ENCODE measurements at places on chromosomes 4 and X.
A peak's percentile ranks its signal among the peaks of the same experiment; 100 is the strongest.

GRCh38 chr4:112956484-112956896 is 93.0 kb upstream of the ANK2 start:
- no peak for DNase-seq

DNA sequence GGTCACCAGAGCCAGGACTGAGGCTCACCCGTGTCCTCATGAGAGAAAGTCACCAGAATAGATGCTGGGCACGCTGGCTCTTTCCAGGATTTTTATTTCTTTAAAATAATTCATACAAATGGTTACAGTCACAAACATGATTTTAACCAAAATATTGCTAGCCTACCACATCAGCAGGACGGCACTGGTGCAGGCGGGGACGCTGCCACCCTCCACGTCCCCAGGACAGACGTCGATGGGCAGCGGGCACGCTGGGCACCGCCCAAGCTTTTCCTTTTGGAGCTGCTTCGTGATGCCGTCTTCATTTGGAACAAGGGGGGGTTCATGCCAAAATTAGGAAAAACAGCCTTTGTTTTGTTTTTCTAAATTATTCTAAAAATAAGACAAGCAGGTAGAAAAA is 37.6 kb downstream of the CTBP1 start:
- DNase-seq: no peak

DNA sequence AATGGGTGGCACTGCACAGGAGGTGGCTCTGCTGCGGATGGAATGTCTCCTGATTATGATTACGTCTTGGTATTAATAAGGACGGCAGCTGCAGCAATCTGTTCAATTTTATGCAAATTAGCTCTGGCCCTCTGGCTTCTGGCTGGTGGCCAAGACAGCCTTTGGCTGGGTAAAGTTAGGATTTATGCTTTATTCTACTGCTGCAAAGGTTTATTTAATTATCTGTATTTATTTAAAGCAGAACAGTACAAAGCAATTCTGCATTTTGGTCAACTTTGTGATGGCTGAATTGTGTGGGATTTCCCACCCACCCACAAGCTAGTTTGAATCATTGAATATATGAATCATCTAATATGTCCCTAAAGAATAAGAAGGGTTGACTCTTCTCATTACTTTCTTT is 745.6 kb upstream of the FAM241A start:
- no peak for DNase-seq

GRCh38 chr4:168666531-168666930 is 169.7 kb downstream of the PALLD start:
- DNase-seq: no peak

- no peak for DNase-seq
These were observed 230.2 kb downstream of the CLCN4 start for GRCh38 chrX:10387011-10387410.

DNA sequence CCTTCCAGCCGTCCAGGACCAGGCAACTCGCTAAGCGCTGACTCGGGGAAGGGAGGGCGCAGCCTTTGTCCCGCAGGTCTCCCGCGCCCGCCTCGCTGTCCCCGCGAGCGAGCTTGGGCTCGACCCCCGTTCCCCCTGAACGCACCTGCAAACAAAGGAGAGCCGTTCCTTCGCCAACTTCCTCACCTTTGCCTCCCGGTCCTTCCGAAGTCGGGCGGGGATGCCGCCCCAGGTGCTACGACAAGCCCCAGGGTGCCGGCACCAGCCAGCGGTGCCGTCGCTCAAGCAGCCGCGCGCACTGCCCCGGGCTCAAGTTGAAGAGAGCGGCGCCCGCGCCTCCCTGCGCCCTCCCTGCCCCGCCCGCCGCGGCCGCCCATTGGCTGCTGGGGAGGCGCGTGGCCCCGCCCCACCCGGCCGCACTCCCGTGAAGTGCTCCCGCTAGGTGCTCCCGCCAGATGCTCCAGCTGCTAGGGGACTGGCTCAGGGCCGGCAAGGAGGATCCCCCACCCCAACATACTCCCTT is 107.1 kb downstream of the NSUN7 start:
- peak; percentile 6 for DNase-seq

- DNase-seq: no peak
These were observed 316.8 kb downstream of the NAF1 start for GRCh38 chr4:162849937-162850336.

- no peak for DNase-seq
These were observed 118.1 kb downstream of the SMIM20 start for GRCh38 chr4:26032142-26032541.

GRCh38 chrX:15816438-15816809 is 26.1 kb downstream of the ZRSR2 start:
- no peak for DNase-seq

DNA sequence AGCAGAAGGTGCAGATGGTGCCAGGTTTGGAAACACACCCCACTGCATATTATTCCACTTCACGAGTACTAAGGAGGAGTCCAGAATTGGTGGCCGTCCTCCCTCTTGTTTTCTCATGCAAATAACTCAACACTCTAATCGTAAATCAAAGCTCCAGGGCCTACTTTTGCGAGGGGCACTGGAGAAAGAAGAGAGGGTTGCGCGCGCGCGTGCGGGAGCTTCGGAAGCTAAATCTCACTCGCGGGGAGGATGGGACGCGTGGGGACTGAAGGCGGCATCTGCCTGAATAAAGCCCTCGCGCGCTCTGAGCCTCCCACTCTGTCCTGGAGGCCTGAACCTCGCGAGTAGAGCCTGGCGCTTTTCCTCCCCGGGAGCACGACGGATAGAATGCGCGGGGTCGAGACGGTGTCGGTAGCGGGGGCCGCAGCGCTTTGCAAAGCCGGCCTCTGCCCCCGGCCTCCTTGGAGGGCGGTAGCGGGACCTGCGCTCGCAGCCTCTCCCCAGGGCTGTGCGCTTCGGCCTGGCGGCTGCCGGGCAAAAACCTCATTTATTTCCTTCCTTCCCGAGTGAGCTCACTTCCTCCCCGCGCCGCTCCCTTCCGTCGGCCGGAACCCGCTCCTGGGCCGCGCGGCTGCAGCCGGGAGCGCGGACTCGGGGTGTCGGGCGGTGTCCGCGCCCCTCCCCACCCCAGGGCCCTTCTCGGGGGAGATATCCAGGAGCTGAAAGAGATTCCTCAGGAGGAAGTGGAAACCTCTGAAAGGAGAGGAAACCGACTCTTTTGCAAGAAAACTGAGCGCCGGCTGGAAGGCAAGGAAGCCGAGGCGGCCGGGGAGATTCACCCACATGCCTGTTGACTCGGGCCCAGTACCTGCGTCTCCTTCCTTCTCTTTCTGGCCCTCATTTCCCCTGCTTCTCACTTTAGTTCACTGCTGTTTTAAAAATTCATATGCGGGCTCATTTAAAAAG is 20.7 kb downstream of the HAND2 start:
- DNase-seq: no peak

DNA sequence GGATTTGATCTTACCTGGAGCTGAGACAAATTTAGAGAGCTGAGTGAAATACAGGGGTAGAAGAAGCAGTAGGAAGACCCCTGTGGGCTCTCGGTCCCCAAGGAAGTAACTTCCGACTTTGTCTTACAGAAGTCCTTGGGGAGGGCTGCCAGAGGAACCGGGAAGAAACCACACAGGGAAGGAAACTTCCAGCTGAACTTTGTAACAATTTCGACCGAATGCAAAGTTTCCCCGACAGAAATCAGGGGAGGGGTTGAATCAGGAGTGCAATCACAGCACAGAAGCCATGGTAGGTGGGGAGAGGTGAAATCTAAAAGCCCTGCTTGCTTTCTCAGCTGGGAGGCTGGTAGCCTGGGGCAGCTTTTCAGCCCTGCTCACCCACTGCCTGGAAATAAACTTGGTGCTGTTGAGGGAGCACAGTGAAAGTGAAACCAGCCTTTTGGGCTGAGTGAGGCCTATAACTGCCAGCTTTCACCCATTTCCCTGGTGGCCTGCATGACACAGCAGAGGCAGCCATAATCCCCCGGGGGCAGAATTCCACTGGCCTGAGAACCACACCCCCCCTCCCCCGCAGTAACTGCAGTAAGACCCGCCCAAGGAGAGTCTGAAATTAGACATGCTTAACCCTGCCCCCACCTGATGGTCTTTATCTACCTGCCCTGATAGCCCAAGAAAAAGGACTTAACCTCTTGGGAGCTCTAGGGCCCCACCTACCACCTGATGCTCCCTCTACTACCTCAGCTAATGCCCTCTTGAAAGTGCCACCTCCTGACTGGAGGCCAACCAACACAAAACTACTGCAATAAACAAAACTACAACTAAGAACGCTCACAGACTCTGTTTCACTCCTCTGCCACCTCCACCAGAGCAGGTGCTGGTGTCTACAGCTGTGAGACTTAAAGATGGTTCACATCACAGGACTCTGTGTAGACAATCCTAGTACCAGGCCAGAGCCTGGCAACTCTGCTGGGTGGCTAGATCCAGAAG is 248.2 kb downstream of the PARM1 start:
- no peak for DNase-seq

DNA sequence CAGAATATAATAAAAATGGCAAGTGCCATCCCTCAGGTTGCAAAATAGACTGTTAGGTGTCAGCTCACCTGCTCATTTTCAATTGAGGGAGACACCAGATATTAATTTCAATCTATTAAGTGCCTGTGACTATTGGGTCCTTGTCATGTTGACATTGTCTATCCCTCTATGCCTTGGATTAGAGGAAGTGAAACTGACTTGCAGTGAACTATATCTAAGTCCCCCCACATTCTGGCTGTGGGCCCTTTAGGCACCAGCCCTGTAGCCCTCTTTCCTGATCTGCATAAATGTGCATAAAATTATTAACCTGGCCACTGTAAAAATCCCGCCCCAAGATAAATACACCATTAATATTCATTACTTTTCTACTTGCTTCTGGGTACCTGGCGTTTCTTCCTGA is 293.0 kb upstream of the CLNK start:
- DNase-seq: no peak

DNA sequence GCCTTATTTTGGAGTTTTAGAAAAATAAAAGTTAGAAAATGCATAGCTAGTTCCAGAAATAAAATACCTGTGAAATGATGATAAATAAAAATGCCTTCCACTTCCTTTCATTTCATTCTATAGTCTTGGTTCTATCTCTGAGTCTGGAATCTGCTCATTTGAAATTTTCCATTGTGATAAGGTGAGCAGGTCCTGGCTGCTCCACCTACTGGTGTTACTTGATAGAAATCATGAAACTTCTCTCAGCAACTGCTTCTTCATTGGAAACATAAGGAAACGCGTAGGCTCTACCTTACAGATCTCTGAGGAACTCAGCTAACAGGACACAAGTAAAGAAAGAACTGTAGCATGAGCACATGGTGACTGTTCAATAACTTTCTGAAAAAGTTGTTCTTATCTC is 141.8 kb downstream of the DCHS2 start:
- DNase-seq: no peak

DNA sequence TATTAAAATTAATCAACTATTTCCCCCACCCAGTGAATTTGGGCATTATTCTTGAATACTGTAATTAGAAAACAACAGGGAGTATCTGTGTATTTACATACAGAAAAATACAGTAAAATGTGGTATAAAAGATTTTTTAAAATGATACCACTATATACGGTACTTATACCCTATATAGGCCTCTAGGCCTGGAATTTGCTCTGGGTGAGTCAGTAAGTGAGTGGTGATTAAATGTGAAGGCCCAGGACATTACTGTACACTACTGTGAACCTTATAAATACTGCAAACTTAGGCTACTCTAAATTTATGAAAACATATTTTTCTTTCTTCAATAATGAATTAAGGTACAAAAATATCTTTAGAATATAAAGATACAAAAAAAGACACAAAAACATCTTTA is 6.3 kb upstream of the CSN3 start:
- DNase-seq: no peak

DNA sequence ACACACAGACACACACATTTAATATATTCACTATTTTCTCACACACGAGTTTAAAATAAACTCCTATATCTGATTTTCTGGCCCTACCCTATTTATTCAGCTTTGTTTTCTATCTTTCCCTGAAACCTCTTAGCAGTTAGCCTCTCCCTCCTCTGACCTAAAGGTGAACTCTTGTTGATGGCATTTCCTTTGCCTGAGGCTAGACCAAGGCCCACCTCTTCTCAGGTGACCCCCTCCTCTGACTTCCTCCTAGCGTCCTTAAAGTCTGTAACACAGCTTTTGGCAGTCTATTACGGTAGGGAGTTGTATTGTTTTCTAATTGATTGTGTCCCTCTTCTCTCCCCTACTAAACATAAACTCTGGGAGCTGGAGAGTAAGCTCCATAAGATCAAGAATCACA is 1.7 kb upstream of the SRPX2 start:
- no peak for DNase-seq

DNA sequence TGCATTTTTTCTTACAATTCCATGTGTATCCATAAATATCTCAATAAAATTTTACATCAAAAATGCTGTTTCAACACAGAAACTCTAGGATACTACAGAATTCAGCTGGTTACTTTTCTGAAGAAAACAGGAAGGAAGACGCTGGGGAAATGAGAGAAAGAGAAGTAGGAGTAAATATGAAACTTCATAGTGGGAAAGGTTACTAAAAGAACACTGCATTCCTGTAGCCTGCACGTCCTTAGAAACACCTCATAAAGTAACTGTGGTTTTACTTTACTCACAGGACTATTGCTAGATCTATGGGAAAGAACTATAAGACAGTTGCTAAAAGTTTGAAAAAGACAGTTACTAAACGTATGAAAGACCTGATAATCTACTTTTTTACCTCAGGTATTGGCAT is 23.1 kb downstream of the ATP11C start:
- no peak for DNase-seq

DNA sequence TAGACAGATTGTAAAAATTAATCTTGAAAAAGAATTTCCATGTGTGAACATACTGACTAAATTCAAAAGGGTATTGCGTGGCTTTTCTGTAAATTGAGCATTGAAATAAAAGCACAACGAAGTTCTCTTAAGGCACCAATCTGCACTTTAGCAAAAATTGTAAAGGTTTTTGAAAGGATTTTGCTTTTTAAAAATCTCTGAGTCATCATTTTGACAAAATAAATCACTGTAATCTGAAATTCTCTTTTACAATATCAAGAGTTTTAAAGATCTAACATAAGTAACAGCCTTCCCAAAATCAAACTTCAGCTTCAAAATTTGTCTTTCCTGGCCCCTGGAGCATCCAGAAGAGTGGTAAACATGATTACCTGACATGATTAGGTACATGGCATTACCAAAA is 830.9 kb upstream of the AGA start:
- DNase-seq: no peak

DNA sequence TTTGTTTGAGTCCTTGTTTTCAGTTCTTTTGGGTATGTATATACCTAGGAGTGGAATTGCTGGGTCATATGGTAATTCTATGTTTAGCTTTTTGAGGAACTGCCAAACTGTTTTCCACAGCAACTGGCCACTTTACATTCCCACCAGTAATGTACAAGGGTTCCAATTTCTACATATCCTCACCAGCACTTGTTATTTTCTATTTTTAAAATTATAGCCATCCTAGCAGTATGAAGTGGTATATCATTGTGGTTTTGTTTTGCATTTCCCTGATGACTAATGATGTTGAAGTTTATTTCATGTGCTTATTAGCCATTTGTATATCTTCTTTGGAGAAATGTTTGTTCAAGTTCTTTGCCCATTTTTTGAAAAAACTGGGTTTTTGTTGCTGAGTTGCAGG is 39.6 kb downstream of the TMEM164 start:
- no peak for DNase-seq

DNA sequence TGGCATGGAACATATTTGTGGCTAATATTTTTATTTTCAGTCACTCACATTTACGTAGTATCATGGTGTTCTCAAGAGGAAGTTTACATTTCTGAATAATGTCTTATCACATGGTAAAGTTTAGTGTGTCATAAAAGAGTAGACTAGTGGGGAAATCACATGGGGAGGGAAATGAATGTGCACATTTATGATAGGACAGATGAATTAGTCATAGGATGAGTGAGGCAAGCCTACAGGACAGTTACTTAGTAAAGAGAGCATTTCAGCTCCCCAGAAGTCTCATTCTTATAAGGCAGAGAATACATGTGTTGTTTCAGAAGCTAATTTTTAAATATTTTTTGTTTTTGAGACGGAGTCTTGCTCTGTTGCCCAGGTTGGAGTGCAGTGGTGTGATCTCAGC is 6.2 kb downstream of the GK start:
- no peak for DNase-seq
